ENCODE measurements at places on chromosomes 12 and 14.

DNA sequence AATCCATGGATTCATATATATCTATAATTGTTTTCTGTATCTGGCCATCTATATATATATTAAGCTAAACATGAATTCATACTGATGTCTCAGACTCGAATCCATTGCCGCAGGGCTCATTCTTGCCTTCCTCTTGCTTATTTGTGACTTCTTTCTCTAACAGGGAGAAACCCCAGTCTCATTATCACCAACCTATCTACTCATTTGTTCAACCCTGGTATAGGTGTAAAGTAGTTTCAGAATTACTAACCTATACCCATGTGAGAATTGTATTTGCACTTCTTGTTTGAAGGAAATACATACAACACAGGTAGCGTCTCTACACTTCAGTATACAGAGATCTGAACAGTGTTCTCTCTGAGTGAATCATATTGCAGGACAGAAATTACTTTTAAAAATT, 77.7 kb downstream of the PTPN11 start:
- DNase-seq = no peak

DNA sequence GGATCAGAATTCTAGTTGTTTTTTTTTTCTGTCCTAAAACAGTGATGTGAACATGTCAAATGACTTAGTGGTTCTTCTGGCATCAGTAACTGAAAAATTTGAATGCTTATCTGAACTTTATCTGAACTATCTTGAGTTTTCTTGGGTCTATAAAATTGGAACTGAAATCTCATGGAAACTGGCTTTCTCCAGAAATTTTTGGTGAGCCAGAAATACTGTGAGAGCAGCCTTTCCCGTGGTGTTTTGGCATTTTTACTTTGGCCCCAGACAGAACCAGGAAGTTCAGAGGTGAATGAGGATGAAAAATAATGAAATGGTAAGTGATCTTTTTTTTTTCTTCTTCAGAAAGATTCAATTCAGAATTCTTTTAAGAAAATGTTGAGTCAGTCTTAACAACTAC, 89.5 kb upstream of the CCDC91 start:
- DNase-seq = no peak

DNA sequence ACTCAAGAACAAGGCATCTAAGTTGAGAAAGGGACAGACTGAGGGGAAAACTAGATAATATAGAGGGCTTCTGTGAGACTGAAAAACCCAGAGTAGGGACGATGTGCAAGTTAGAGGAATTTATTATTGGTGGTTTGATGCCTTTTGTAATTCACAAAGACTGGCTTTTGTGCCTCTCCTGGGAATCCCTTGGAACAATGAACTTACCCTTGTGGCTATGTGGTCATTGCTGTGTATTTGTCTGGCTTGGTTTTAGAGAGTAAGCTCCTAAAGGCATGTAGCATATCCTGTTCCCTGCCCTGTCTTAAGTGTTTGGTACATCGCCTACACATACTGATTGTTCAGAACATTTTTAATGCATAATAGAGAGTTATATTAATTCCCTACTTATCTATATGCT, 26.6 kb downstream of the DCN start:
- DNase-seq = peak; percentile 34

DNA sequence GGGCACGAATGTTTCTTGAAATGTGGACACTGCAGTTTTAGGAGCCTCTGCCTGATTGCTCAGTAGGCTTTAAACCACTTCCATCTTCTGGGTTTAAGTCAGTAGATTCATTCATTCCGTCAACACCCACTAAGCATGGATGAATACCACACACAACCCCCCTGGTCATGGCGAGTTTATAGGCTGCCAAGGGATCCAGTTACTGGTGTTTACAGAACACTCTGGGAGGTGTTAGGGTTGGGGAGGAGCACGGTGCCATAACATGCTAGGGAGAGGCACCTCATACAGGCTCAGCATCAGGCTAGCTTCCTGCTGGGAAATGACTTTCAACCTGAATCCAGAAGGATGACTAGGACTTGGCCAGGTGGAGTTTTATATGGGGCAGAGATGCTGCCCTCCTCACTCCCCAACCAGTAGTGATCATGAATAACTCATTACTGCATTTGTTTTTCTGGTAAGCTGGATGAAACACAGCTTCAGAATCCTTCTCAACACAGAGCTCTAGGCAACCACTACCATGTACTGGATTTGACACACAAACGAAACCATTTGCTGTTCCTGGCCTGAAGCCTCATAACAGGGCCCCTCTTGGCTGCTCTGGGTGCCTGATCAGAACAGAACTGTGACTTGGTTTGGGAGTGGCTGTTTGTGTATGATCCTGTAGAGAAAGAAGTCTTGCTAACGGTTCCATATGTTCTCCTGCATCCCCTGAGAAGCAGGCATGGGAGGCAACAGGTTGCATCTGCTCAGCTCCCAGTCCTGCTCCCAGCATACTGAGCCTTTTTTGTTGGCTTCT, 47.9 kb downstream of the FBXW8 start:
- DNase-seq = no peak

- no peak for DNase-seq
These were observed 81.1 kb downstream of the ESR2 start for GRCh38 chr14:64213086-64213485.

DNA sequence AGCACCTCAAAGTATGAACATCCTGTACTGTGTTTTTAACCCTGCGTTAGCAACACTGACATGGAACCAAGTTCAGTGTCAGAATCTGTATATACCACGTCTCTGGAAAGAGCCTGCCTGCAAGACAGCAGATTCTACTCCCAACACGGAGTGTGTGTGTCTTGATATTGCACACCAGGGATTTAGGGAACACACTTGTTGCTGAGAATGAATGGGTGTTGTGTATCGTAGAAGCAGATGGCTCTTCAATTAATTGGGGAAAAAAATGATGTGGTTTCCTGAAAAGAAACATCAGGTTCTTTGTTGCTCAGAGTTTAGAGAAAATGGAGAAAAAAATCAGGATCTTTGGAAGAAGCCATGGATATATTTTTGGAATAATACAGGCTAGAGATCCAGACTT, 170.8 kb downstream of the EGLN3 start:
- no peak for DNase-seq
